ENCODE measurements at places on chromosomes 7 and 10. TPM values are rescaled to one million over a fixed set of nuclear protein-coding genes. Genes with fewer than 3 reads are reported as not detected.

Gene NKX1-2
- not detected for total RNA-seq

Gene EBF3
- total RNA-seq, result not detected

Gene UNCX
- not detected for total RNA-seq

Gene FKBP9
- 0.93 TPM for total RNA-seq

Gene HECW1
- total RNA-seq, result not detected

Gene CALML5
- not detected for total RNA-seq

Gene ZC3HAV1L
- total RNA-seq, result 38.5 TPM

Gene CHRM2
- total RNA-seq, result not detected

Gene ITGB8
- total RNA-seq, result not detected

Gene FAM25G
- not detected for total RNA-seq

Gene AGFG2
- 112 TPM for total RNA-seq

Gene GPER1
- total RNA-seq, result not detected

Gene CADPS2
- total RNA-seq, result not detected

Gene TWNK
- 41.1 TPM for total RNA-seq

Gene FGL2
- total RNA-seq, result 1.7 TPM

Gene SLC26A4
- 7.8 TPM for total RNA-seq

Gene TMEM196
- not detected for total RNA-seq

Gene PDZD7
- total RNA-seq, result 0.93 TPM

Gene CYP3A4
- total RNA-seq, result not detected

Gene DKK1
- total RNA-seq, result not detected

Gene EPDR1
- 0.54 TPM for total RNA-seq

Gene NPTX2
- total RNA-seq, result not detected

Gene FGF8
- total RNA-seq, result 0.35 TPM

Gene ACTL6B
- total RNA-seq, result not detected

Gene SSC4D
- 0.77 TPM for total RNA-seq

Gene EZH2
- 120 TPM for total RNA-seq

Gene PALS2
- total RNA-seq, result 38.5 TPM

Gene ANKRD22
- total RNA-seq, result 0.12 TPM

Gene AKR1C8
- total RNA-seq, result not detected

Gene GIMAP7
- 40.5 TPM for total RNA-seq

Gene SMO
- 0.37 TPM for total RNA-seq

Gene ATOH7
- total RNA-seq, result not detected

Gene KIF20B
- 55.6 TPM for total RNA-seq

Gene DLX5
- not detected for total RNA-seq

Gene TMEM26
- total RNA-seq, result not detected

Gene MKX
- total RNA-seq, result not detected

Measured in activated CD4-positive, alpha-beta T cell treated with anti-CD3 and anti-CD28 coated beads, Interleukin-2, amount 10 ng/mL, durations not matched to agents 24 days and 14 days (primary cell).